Fibroblast of gingiva (primary cell): ENCODE measurements at places on chromosomes 7 and 10.

DNA sequence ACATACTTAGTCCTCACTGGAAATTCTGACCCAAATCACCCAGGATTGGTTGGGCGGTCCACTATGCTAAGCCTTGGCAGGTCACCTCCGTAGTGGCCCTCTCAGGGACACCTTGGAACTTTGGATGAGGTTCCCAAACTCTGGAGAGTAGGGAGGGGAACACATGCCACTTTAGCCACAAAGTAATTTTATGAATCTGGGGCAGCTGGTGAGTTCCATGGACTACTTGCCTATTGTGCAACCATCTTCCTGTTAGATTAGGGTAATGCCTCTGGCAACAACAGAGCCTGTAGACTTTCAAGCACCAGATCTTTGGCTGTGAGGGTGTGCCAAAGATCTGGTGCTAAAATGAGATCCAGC lies 77.7 kb downstream of the ITGB8 start:
- peak; percentile 62 for DNase-seq

DNA sequence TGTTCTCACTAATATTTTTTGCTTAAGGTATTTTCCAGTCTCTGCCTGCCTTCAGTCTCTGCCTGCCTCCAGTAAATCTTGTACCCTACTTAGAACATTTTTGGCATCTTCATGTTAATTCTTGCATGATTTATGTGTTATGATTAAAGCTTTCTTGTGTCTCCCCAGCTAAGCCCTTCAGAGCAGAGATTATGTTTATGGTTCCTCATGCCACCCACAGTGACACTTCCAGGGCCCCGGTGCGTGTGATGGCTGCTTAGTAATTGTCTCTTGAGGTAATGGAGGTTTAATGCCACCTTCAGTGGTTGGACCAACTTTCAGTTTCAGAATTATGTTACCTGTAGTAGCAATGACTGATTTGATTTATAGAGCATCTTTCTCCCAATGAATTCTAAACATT lies 70.6 kb upstream of the MET start:
- no peak for DNase-seq

GRCh38 chr10:50469288-50469687 lies 154.5 kb downstream of the SGMS1 start:
- DNase-seq: peak; percentile 34

GRCh38 chr7:90775383-90775965 lies 179.4 kb downstream of the CDK14 start:
- DNase-seq: no peak

DNA sequence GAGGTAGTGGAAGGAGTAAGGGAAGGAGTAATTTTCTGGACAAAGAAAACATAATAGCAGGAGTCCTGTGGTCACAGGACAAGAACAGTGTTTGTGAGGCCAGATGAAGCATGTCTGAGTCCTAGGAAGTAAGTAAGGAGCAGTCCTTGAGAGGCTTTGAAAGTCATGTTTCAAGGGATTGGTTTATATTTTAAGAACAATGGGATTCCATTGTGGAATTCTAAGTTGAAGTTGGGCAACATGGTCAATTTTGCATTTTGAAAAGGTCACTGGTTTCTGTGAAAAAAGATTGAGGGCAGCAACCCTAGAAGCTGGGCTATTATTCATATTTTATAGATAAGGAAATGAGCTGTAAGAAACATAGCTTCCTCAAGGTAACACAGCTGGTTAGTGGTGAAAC lies 10.8 kb upstream of the SLC25A28 start:
- peak; percentile 40 for DNase-seq

- no peak for DNase-seq
Measured at GRCh38 chr10:88066319-88066718, 202.9 kb downstream of the PTEN start.

- DNase-seq: no peak
Measured at GRCh38 chr10:125462845-125463244, 220.1 kb downstream of the TEX36 start.

GRCh38 chr7:28623105-28623730 lies 210.9 kb downstream of the CREB5 start:
- peak; percentile 49 for DNase-seq

DNA sequence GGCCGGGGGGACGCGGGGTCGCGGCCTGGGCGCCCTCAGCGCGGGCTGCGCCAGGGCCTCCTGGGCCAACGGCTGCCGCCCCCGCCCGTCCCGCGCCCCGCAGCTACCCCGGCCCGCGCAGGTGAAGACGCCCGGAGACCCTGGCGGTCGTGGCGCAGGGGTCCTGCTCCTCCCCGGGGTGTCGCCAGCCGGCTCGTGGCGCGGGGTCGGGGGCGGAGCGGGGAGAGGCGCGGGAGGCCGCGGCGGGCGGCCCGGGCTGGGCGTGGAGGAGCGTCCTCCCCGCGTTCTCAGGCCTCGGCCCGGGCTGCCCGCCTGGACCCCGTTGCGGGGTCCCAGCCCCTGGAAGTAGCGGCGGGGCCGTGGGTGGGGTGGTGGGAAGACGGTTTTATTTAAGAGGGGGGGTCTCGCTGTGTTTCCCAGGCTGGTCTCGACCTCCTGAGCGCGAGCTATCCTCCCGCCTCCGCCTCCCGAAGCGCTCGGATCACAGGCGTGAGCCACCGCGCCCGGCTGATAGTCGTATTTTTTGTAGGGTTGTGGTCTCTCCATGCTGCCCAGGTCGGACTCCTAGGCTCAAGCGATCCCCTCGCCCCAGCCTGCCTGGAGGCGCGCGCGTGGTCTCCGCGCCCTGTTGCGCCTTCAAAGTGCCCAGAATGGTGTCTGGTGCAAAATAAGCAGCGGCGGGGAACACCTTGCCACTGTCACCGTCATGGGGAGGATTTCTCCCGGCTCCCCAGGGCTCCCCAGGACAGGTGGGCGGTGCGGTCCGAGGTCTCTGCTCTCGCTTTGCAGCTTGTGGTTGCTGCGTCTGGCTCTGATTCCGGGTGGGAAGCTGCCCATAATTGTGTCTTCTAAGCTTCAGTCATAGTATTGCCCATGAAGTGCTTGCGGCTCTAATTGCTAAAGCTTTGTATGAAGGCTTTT lies 15.3 kb upstream of the SUN1 start:
- no peak for DNase-seq

DNA sequence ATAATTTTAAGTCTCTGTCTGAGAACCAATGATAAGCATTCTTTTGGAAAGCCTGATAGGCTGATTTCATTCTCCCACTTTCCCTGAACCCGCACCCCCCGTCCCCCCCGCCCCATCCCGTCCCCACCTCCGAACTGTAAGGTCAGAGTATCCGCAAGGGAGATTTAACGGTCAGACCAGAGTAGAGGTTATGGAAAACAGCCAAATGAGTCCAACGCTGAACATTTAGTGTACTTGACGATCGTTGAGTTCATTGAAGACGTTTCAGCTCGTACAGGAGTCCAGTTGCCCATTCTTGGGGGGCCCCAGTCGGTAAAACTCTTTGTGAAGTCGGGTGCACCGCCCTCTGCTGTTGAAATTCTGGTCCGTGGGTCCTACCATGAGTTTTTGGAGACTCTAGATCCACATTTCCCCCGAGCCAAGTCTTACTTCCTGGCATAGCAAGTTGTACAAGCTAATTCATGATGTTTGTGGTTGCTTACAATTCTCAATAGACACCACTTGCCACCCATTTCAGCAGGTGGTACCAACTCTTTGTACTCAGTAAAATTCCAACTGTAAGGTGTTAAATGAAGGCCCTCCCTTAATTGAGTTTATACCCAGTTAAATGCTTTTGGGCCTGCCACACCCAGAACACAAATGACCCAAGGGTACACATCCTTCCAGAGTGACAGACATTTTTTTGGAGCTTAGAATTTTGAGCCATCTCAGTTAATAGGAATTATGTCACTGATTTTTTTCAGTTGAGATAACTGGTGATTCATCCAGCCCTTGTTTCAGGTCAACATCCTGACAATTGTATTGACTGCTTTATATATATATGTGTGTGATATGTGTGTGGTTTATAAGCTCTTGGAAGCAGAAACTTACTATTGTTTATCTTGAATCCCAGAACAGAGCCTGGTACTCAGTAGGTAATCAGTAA lies 1.2 kb downstream of the MARCHF5 start:
- DNase-seq: peak; percentile 45

GRCh38 chr7:15326044-15326644 lies 235.7 kb downstream of the AGMO start:
- DNase-seq: peak; percentile 27

DNA sequence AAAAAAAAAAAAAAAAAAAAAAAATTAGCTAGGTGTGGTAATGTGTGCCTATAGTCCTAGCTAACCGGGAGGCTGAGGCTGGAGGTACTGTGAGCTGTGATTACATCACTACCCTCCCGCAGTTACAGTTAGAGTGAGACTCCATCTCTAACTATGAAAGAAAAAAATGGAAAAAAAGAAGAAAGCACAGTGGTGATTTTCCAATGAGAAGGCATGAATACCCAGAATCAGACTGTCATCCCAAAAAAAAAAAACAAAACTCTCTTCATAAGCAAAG lies 269.9 kb upstream of the MKLN1 start:
- DNase-seq: no peak

- DNase-seq: no peak
Measured at GRCh38 chr7:70942791-70943190, 189.2 kb upstream of the GALNT17 start.

DNA sequence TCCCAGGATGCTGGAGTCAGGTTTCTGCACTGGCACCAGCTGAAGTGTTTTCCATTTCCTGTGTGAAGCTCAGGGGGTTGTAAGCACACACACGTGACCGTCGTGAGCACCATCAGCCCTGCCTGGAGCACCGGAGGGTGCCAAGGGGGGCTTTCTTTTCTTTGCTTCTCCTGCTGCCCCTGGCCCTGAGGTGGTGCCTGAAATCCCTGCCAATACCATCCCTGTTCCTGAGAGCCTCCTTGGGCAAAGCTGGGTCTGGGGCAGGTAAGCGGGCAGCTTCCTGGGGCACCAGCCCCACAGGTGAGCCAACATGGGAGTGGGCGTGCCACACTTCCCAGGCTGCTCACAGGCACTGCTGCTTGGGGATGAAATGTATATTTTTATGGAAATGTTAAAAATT lies 593.6 kb downstream of the DNAJB6 start:
- no peak for DNase-seq

- no peak for DNase-seq
Measured at GRCh38 chr7:317643-318405, 27.9 kb downstream of the FOXL3 start.

GRCh38 chr10:98308669-98309365 lies 40.8 kb upstream of the LOXL4 start:
- no peak for DNase-seq

- DNase-seq: peak; percentile 22
Measured at GRCh38 chr10:97518301-97519043, 19.7 kb downstream of the UBTD1 start.

DNA sequence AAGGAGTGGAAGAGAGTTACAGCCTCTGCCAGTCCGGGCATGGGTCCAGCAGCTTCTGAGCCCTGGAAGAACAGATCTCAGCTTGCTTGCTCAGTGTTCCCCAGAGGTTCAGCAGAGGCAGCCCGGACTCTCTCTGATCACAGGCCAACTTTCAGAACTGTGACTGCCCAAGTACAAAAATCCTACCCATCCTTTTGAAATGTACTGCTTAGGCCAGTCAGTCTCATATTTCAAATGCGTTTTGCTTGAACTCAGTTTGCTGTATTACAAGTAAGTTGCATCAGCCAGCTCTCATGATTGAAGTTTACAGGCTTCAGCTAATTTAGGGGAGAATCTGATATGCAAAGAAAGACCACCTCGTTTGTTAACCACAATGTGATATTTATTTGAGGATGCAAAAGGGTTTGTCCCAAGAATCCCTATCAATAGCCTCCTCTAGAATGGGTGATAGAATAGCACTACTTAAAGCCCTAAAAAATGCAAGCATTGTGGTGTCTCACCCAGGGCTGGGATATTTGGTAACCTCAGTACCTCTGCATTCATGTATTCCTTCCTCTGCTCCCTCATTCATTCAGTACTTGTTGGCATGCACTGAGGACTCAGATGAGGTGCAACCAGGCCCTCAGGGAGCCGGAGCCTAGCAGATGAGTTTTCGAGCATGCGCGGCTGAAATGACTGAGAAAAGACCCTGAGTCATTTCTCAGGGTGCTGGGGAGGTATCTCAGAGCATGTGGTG lies 7.0 kb downstream of the AIMP2 start:
- peak; percentile 100 for DNase-seq

DNA sequence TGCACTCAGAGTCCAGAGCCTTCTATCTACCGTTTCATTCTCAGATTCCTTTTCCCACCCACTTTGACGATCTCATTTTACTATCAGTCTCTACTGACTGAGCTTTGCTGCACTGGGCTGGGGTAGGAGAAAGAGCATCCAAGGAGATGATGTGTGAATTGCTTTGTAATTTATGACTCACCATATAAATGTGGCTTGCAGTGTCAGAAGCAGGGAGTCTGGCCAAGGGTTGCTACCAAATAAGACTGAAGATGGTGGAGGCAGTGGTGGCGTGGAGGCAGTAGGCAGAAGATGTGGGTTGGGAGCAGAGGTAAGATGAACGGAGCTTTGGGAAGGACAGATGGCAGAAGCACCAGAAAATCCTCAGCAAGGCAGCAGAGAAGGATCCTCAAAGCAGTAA lies 73.3 kb upstream of the AGK start:
- DNase-seq: no peak

DNA sequence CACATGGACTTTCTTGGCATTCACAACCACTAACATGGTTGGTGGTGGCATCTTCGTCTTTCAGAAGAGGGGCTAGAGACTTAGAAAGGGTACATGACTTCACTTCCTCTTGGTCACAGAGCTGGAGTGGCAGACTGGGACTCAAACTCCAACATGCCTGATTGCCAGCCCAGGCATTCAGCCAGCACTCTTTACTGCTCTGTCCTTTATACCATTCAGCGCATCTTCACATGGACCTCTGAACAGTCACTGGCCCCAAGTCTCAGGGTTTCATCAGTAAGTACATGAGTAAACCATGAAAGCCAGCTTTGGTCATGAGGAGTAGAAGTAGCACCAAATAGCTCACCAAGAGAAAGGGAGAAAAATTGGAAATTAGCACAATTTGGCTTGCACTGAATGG lies 148.4 kb upstream of the KLF14 start:
- no peak for DNase-seq

DNA sequence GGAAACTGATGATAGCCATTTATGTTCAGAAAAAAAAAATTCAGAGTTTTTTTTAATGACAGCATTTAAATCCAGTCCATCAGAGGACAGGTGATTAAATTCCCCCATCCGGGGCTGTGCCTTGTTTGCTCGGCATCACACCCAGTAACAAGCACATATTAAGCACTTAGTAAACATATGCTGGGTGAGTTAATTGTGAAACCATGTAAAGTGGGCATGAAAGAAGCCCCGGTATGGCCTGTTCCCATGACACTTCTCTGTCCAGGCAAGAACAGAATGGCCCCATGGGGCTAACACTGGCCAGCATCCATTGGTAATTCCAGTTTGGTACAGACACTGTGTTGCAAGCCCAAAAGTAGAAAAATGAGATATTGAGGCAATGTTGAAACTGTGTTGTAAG lies 220.8 kb upstream of the RNF32 start:
- no peak for DNase-seq

DNA sequence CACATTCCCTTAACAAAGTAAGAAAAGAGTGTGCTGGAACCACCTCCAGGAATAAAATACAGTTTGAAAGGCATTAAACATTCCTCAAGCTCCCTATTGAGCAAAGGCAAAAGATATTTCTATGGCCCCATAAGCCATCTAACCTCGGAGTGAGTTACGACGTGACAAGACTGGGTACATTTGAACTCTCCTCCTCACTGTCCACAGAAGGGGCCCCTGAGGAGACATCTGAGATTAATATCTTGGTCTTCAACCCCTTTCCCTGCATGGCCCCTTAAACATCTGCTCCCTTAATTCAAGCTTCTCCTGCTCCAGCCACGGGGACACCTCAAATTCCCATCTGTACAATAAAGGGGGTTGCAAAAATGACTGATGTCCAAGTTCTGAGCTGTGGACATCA lies 526 bp downstream of the GIMAP1 start:
- no peak for DNase-seq

GRCh38 chr10:45407542-45407941 lies 33.5 kb downstream of the ALOX5 start:
- DNase-seq: no peak

GRCh38 chr10:102101152-102101551 lies 19.0 kb downstream of the LDB1 start:
- DNase-seq: no peak
